ENCODE measurements at places on chromosomes 12 and 14. TPM values are rescaled to one million over a fixed set of nuclear protein-coding genes. Genes with fewer than 3 reads are reported as not detected.

The OR11H12 gene
- total RNA-seq, result not detected

The ACVRL1 gene
- 1.7 TPM for total RNA-seq

The BICDL1 gene
- total RNA-seq, result 0.65 TPM

The TSPAN8 gene
- not detected for total RNA-seq

The USP5 gene
- 140 TPM for total RNA-seq

The EXOC3L4 gene
- 0.97 TPM for total RNA-seq

The KRT75 gene
- 1.1 TPM for total RNA-seq

GRCh38 chr12:67647799-67648520, 585 bp upstream of the DYRK2 start:
- peak; percentile 92 for DNase-seq

GRCh38 chr14:40525314-40525713, 1081.4 kb upstream of the LRFN5 start:
- no peak for DNase-seq

GRCh38 chr12:124561231-124561630, 6.2 kb downstream of the NCOR2 start:
- DNase-seq, result no peak

DNA sequence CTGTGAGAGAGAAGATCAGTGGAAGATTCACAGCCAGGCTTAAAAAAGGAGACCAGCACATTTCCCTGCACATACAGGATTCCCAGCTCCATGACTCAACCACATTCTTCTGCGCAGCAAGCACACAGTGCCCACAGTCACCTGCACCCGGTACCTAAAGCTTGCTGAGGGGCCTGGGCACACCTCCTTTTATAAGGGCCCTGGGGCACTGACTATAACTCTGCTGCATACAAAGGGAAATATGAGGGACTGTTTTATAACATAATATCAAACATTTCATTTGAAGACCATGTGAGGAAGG, 322.9 kb downstream of the DAD1 start:
- peak; percentile 20 for DNase-seq

- DNase-seq, result no peak
Measured at GRCh38 chr12:473863-474577, 14.3 kb downstream of the B4GALNT3 start.

- no peak for DNase-seq
Measured at GRCh38 chr14:72604133-72604532, 289.8 kb downstream of the DPF3 start.

- peak; percentile 24 for DNase-seq
Measured at GRCh38 chr14:90580377-90581335, 183.8 kb downstream of the CALM1 start.

DNA sequence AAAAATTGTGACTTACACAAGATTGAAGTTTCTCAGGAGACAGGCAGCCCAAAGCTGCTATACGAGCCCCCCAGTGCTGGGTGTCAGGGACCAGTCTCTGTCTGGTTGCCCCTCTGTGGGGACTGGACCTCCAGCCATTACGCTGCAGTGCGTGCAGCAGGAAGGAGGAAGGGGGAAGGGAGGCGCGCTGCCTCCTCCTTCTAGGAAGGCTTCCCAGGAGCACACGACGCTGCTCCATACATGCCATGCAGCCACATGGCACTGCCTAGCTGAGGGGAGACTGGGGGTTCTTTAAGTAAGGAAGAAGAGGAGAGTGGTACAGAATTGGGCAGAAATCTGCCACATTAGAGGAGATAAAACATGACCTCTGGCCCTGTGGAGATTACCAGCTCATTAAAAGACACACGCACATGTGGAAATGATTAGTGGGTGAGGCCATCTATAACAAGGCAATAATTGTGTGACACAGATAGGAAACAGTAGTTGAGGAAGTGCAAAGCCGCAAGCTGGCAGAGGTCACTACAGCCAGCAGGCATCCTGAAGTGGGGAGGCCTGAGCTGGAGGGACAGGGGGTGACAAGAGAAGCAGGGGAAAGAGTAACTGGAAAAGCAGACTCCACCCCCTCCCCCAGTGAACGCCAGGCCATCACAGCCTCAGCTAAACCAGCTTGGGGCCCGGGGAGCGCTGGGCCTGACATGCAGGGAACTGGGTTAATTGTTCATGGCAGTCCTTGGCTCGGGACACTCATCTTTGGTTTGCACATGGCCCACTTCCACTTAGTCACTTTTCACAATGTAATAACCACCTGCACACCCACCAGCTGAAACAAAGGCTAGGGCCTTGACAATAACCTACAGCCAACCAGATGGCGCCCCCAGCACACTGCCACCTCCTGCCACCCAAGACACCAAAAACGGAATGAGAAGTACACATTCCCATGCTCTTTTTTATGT, 39.6 kb downstream of the CCDC88C start:
- DNase-seq, result peak; percentile 55

GRCh38 chr12:130117701-130118100, 44.6 kb upstream of the FZD10 start:
- DNase-seq, result no peak

DNA sequence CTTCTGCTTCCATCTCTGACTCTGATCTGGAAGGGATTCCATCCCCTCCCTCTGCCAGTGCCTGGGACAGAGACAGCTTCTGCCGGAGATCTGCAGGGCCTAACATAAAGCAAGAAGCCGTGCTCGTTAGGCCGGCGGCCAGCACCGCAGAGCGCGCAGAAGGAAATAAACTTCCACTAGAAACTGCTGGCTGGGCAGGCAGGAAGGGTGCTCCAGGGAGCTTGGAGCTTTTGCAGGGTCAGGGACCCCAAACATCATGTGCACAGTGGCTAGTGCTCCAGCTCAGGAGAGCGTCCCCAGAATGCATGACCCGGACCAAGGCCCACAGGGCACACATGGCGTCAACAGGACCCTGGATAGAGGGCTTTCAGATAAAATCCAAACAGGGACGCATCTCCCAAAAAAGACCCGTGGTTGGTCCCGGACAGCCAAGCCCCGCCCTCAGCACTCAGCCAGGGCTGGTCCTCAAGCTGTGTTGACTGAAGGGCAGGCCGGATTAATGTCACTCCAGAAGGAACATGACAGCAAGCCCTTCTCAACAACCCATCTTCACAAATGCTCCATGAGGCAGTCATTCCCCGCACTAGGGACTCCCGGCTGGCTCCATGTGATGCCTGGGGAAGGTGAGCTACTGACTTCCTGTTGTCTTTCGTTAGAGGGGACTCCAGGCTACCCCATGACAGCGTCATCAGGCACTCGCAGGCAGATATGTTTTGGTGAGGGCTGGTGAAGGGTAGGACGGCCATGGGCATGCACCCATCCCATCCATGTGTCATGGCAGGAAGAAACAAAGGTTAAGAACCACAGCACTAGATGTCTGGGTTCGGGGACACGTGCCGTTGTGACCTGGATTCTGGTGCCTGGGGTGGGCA, 121.5 kb downstream of the CALM1 start:
- DNase-seq, result no peak

DNA sequence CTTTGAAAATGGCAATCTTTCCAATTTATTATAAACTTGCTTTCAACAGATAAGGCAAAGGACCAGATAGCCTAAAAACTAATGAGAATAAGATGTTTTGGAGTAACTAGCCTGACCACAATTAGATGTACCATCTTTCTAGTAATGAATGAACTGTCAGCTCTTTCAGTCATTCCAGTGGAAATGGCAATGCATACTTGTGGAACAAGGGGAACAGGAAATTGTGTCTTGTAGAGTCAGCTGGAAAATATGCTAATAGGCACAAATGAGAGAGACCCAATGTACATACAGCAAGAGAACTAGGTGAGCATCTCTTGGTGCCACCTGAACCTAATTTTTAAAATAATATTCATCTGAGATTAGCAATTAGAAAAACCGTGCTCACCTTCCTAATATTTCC, 76.1 kb upstream of the GPHB5 start:
- no peak for DNase-seq

Data from Daoy (cell line).